ENCODE measurements at places on chromosomes 12 and 14.

GRCh38 chr12:109580684-109581333, 7.2 kb downstream of the MVK start:
- no peak for DNase-seq

DNA sequence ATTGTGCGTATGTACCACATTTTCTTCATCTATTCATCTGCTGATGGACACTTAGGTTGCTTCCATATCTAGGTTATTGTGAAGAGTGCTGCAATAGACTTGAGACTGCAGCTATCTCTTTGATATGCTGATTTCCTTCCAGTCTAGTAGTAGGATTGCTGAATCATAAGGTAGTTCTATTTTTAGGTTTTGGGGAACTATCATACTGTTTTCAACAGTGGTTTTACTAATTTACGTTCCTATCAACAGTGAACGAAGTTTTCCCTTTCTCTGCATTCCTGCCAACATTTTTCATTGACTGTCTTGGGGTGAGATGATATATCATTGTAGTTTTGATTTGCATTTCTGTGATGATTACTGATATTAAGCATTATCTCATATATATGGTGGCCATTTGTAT, 482.2 kb downstream of the SLC16A7 start:
- peak; percentile 41 for DNase-seq

DNA sequence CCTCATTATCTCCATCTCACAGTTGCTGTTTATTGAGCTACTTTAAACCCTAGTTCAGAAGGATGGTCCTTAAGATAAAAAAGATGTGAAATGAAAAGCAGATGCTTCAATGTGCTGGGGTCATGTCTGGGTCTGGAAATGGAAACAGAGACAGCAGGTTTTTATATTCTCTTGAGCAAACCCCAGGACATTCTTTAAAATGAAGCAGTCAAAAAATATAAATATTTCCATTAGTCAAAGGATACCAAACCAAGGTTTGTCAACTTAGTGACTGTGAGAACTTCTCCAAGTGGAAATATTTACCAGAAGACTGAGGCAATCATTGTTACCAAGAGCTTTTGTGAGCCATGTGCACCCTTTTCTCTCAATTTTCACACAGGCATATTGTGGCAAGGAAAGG, 102.5 kb upstream of the DIO2 start:
- DNase-seq = peak; percentile 70

DNA sequence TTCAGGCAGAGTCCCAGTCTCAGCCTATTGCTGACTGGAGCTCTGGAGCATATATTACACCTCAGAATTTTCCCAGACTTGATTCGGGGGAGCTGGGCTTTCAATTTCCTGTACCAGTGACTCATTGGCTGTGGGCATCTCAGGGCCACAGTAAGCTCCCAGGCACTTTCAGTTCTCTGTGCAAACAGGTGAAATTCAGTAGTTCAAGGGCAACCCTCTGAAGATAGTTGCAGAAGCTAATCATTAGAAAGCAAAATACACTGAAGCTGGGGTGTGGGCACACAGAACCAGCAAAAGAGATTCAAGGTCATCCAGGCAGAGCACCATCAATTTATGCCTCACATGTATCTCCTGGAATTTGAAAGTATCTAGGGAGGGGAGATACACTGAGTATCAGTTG, 8.1 kb upstream of the NIN start:
- no peak for DNase-seq

DNA sequence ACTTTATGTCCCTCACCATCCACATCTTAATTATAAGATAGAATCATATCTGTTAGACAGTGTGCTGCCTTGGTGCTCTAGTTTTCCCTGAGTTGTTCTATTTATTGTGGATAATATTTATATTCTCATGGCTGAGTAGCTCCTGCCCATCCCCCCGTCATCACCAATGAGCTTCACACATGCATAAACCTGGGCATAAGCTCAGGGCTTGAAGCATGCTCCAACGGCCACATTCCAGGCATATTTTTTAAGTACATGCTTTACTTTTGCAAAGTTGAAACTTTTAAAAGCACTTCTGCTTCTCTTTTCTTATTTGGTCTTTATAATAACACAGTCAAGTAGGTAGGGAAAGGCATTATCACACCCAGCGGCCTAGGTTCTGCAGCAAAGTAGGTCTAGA, 3.4 kb upstream of the FBXO34 start:
- peak; percentile 52 for DNase-seq

DNA sequence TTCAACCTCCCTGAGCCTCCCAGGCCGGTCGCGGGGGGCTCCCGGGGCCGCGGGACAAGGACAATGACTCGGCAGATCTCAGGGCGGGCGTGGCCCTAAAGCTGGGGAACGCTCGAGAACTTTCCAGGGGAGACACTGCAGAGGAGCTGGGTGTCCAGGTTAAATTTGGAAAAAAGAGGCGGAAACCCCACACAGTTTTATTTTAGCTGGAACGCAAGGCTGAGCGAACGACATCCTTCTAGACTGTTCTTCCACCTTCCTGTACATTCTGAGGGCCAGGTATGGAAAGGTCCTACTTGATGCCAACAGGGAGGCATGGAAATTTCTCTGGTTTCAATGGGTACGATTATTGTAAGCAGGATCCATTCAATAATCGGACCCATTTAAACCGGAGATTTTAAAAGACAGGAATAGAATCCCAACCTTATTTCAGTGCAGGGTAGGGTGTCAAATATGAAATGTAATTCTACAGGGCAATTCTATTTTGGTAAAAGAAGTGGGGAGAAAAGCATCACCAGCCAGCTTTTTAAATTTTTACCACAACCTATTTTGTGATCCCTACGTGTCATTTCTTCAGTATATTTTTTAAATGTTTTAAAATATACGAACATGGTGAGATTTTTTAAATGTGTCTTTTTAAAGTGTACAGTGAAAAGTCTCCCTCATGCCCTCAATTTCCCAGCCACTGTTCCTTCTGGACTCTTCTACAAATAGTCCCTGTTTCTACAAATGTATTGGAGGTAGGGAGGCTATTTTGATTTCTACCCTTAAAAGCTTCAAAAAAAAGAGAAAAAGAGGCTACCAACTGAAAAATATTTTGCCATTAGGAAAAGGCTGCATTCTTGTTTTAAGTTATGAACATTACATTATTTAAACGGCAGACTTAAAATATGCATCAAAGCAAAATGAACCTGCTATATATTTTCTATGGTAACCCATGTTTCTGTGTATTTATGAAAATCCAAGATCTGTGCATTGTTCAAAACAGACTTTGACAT, 1.1 kb upstream of the UBC start:
- DNase-seq = peak; percentile 42

DNA sequence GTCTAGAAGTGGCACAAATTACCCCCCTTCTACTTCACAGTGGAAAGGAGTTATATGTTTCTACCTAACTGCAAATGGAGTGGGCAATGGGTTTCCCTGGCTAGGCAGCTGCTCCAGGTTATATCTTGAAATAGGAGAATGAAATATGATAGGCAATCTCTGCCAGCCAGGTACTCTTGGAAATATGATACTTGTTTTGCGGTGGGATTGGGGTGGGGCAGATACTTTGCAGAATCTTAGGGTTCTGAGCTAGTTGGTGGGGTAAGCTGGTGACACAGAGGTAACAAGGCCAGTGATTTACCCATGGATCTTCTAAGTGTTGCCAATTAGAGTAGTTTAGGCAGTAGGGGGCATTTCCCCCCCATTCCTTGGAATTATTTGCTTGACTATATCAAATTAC, 140.1 kb downstream of the ATP23 start:
- DNase-seq = no peak

DNA sequence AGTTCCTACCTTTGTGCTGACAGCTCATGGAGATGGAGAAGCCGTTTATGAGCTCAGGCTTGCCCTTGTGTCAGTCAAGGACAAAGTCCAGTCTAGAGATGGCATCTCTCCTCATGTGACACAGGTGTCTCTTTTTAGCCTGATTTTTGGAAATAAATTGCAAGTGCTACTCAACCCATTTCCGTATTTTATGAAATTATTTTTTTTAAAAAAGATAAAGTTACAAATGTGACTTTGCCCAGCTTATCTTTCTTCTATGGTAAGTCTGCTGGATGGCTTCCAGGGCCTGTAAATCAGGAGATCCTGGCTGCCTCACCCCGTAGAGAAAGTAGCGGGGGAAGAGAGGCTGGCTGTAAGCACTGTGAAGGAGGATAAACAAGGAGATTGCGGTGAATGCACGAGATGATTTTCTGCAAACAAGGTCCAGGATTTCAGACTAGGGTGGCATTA, 169.7 kb downstream of the MYRFL start:
- DNase-seq = peak; percentile 8
